ENCODE measurements at places on chromosomes 3 and 15.

DNA sequence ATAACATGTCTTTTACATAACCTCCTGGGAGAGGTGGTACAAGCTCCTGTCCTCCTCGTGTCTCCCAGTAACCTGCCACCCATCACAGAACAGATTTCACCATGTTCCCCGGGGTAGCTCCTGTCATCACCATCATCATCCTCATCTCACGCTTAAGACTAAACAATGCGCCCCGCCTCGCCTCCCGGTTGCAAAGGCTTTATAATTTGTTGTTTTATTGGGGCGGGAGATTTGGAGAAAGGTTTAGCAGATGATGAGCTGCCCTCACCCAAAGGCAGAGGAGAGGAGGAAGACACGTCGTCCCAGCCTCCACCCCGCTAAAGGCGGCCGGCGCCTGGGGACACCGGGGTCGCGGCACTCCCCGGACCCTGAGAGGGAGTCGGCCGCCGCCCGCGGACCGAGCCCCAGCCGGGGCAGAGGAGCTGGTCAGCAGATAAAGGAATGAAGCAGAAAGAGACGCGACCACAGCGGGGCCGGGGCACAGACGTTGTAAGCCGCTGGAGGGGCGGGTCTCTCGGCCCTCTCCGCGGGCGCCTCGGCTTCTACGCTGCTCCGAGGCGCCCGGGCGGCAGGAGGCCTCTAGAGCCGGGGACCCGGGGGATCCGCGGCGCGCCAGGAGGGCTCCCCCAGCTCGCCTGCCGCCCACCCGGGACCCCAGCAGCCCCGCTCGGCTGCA is 589 bp downstream of the HERC1 start:
- peak; percentile 63 for DNase-seq

DNA sequence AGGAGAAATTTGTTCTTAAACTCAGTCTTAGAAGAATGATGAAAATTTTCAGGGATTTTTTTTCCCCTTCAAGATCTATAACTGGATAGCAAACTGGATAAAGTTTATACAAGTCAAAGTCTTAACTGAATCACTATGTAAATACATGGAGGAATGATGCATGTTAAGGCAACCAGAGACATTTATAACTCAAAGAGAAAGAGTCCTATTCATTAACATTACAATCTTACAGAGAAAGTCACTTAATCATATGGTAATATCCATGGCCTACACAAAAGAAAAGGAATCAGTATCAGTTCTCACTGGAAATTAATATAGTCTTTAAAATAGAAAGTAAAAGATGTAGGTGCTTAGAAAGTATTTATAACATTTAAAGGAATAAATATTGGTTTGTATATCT is 869.1 kb downstream of the TBL1XR1 start:
- no peak for DNase-seq

DNA sequence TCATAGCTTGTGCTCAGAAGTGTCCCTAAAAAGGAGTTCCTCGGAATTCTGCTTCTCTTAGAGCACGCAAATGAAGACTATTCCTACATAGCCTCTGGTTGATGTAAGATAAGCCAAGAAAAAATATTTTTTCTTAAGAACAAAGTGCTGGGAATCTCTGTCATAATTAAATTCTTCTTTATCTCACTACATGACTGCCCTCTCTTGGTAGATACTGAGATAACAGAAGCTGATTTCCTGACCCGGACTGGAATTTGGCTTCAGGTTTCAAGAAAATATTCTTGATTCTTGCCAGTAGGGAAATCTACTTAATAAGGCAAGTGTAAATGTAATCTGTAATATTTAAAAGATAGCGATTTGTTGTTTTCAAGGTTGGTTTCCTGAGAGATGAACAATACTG is 31.3 kb upstream of the SETMAR start:
- peak; percentile 21 for DNase-seq

GRCh38 chr3:15297608-15298350 is 34.6 kb downstream of the SH3BP5 start:
- no peak for DNase-seq

DNA sequence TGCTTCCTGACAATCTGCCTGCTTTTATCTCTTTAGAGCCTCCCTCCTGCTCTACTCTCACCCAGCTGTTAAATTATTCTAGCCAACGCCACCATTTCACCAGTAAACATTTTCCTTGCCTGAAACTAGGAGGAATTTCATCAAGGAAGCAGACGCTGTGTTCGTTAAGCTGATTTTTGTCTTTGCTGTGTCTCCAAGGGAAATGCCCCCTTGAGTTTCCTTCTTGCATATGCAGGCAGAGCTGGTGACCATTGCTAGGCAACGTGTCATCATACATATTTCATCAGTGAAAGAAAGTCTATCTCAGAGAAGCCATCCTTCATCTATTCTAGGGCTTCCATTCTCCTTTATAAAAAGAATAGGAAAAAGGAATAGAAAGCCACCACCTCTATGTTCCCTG is 87.0 kb upstream of the ST8SIA2 start:
- DNase-seq = no peak

DNA sequence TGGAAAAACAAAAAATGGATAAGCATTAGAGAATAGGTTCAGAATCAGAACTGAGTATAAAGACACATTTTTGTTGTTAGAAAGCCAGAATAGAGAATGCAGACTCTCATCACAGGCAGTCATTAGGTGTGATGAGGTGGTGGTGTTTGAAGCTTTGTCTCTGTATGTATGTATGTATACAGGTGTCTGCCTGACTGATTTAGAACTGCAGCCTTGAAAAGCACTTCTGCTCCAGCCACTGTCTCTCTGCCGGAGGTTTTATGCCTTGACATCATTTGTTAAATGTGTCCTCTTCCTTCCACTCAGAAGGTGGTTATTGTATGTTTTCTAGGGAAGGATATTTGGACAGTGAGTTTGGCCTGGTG is 80.7 kb upstream of the ZBED2 start:
- no peak for DNase-seq

DNA sequence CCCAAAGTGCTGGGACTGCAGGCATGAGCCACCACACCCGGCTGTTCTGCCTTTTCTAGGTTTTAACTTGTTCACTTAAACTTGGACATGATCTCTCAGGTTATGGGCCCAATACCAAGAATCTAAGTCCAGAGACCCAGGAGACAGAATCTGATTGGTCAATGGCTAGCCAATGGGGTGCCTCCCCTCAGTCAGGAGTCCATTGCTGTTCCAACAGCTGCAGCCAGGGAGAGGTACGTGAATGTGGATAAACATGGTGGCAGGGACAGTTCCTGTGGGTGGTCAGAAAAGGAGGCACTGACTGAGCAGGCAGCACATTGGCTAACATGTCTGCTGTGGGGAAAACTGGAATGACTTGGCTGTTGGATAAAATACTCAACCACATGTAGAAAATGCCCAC is 140.3 kb downstream of the RPLP1 start:
- no peak for DNase-seq

- DNase-seq = no peak
Observed at GRCh38 chr3:120506076-120506827, 55.5 kb upstream of the FSTL1 start.

- no peak for DNase-seq
Observed at GRCh38 chr3:52053307-52054304, 2.8 kb downstream of the DUSP7 start.

- no peak for DNase-seq
Observed at GRCh38 chr3:196620161-196620604, 19.3 kb upstream of the NRROS start.

GRCh38 chr3:96027718-96028117 is 786.7 kb upstream of the EPHA6 start:
- DNase-seq = no peak

- no peak for DNase-seq
Observed at GRCh38 chr3:132772252-132772651, 50.0 kb upstream of the NPHP3 start.
